ENCODE measurements at places on chromosomes 12 and 14.
A peak's percentile ranks its signal among the peaks of the same experiment; 100 is the strongest.

- no peak for DNase-seq
Measured at GRCh38 chr12:100953677-100954076, 159.1 kb downstream of the ANO4 start.

- DNase-seq = no peak
Measured at GRCh38 chr12:22765421-22766130, 140.6 kb downstream of the ETNK1 start.

- no peak for DNase-seq
Measured at GRCh38 chr14:59147007-59147406, 41.5 kb upstream of the DAAM1 start.

- no peak for DNase-seq
Measured at GRCh38 chr12:68505970-68506369, 104.7 kb upstream of the RAP1B start.

DNA sequence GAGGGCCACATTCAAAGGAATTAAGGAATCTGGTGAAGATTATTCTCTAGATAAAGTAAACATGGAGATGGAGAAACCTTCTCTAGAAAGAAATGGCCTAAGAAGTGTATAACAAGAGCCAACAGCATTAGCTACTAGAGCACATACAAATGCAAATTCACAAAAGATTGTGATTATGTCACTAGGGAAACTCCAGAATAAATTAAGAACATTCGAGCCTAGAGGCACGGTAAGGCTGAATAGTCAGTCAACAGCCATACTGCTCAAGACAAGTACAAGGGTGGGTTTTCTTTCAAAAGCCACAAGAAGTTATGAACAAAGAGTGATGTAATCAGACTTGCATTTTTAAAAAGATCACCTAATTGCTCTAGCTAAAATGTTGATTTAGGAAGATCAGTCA, 25.4 kb downstream of the PPP4R3A start:
- DNase-seq = no peak

- no peak for DNase-seq
Measured at GRCh38 chr12:10554756-10555481, 49.2 kb downstream of the EIF2S3B start.

- no peak for DNase-seq
Measured at GRCh38 chr14:68341411-68342212, 451.3 kb downstream of the ZFP36L1 start.

GRCh38 chr14:73460691-73461127, 2.4 kb upstream of the NUMB start:
- no peak for DNase-seq

GRCh38 chr14:105356927-105357326, 41.4 kb upstream of the TEX22 start:
- no peak for DNase-seq

- DNase-seq = no peak
Measured at GRCh38 chr14:67417633-67418032, 5.7 kb upstream of the PLEK2 start.

- DNase-seq = no peak
Measured at GRCh38 chr14:52863334-52863700, 71.9 kb upstream of the GNPNAT1 start.

DNA sequence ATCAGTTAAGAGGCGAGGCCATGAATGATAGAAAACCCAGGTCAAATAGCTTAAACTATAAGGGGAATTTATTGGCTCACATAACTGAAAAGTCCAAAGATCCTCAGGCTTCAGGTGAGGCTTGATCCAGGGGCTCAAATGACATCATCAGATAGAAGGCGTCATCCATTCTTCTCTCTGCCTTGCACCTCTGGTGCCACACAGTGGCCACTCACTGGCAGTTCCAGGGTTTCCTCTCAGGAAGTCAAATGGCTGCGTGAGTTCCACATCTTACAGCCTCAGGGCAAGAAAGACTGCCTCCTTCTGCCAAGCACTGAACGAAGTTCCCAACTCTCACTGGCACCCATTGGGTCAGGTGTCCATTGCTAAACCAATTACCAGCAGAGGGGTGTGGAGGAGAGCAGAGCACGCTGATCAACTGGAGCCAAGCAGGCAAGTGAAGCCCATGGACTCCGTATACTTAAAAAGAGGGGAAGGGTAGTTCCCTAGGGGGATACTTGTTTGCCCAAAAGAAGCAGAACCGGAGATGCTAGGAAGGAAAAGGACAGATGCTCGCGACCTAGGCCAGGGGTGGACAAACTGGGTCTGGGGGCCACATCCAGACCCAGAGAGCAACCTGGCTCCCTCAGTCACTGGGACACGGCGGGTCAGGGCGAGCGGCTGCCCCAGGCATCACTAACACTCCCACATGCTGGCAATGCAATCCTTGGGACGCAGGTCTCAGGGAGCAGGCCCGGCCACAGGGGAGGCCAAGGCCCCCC, 69.3 kb downstream of the SERPINA3 start:
- DNase-seq = no peak

- DNase-seq = no peak
Measured at GRCh38 chr12:24034160-24034559, 84.7 kb upstream of the SOX5 start.

DNA sequence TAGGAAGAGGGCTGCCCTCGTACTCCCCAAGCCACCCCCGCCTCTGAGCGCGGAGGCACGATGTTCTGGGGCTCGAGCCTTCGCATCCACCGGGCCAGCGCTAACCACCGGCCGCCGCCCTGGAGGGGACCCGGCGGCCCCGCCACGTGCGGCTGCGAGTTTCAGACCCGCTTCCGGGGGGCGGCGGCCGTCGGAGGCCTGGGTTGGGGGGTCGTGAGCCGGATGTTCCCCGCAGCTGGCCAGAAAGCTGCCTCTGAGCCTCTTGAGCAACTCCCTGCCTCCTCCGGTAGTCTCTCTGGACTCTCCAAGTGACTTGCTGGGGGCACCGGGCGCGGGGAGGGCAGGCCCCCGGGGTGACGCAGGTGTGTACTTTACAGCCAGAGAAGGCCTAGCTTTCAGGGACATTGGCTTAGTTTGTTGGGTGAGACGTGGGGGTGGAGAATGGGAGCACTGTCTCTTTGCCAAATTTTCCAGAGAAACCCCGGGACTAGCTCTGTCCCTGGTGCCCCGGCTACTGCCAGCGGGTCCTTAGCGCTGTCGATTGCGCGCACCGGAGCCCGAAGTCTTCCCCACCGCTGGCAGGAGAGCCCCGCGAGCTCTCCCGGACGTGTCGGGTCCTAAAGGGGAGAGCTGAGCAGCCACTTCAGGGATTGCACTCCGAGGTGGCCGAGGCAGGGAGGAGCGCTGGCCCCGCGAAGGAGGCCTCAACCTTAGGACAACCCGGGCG, 15.6 kb downstream of the OTX2 start:
- DNase-seq = no peak

DNA sequence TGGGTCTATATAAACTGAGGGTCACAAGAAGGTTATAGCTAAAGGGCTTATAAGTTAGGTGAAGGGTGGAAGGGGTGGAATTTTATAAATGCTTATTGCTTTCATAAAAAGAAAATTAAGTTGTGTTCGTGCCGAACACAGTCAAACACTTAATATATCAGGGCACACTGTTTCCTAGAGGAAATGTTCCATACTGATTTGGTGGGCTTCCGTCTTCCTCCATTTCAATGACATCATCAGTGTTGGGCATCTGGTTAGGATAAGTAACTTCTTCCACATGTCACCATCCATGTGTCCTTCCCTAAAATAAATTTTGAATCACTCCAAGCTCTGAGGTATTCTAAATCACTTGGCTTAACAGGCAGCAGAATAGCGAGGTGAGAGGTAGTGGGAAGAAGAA, 466.4 kb downstream of the MED13L start:
- no peak for DNase-seq

DNA sequence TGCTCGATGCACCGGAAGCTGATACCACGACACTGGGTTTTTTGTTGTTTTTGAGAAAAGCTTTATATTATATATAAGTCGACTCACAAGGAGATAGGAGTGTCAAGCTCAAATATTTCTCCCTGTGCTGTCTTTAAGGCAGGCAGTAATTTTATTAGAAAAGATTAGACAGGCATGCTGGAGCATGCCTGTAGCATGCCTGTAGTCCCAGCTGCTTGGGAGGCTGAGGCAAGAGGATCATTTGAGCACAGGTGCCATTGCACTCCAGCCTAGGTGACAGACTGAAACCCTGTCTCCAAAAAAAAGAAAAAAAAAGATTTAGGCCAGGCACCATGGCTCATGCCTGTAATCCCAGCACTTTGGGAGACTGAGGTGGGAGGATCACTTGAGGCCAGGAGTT, 51.8 kb downstream of the GNS start:
- no peak for DNase-seq

DNA sequence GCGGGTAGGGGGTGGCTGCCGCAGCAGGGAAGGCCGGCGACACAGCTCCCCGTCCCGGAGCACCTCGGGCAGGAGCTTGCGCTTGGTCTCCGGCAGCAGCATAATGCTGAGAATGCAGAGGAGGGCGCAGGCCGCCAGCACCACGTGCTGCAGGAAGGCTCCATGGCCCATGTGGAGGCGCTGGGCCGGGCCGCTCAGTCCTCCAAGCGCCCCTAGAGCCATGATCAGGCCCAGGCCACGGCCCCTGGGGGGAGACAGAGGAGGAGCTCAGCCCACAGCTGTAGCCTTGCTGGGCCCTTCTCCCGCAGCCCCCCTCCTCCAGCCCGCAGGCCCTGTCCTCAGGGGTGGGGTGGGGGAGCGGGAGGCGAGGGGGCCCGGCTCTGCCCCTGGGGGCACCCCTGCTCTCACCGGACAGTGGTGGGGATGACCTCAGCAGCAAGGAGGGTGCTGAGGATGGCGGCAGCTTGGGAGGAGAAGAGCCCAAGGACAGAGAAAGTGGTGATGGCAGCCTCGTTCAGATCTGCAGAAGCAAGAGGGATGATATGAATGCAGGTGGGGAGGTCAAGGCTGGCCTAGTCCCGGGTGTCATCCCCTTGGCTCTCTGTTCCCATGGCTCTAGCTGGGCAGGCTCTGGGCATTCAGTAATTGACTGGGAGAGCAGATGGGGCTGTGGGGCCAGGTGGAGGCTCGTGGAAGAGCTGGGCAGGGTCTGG, 5.8 kb downstream of the SLC22A17 start:
- no peak for DNase-seq

- DNase-seq = no peak
Measured at GRCh38 chr12:20646239-20646827, 48.8 kb upstream of the SLCO1C1 start.

DNA sequence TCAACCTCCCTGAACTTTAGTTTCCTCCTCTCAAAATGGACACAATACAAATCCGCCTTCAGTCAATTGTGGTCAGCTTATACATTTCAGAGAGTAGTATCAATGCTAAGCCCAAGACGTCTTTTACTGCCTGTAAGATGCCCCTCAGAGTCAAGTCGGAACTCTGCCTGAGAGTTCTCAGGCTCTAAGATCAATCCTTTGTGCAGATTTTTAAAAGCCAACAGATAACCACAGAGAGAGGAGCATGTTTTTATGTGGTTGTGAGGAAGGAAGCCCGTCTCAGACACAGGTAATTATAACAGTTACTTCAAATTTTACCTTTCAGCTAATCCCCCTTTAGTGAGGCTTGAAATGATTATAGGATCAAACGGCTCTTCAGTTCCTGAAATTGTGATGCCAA, 91.6 kb downstream of the HELB start:
- no peak for DNase-seq

GRCh38 chr14:74333909-74334308, 14.4 kb upstream of the VRTN start:
- DNase-seq = no peak

DNA sequence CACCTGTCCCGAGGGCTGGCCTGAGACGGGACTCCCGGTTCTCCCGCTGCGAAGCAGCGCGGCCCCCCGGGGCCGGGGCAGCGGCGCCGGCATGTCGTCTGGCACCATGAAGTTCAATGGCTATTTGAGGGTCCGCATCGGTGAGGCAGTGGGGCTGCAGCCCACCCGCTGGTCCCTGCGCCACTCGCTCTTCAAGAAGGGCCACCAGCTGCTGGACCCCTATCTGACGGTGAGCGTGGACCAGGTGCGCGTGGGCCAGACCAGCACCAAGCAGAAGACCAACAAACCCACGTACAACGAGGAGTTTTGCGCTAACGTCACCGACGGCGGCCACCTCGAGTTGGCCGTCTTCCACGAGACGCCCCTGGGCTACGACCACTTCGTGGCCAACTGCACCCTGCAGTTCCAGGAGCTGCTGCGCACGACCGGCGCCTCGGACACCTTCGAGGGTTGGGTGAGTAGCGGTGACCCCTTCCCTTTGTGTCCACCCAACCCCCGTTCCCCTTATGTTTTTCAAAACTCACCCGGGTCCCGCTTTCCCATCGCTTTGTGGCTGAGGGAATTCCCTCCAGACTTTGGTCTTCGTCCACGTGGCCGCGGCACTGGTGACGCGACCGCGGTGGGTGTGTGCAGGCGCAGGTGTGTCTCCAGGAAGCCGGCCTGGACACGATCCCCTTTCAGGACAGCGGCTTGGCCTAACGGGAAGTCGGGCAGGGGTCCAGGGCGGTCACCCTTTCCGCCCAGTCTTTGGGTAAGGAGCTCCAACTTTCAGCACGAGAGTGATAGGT, 826 bp downstream of the PRKCH start:
- DNase-seq = no peak

- DNase-seq = peak; percentile 87
Measured at GRCh38 chr14:23306412-23307145, at the start of gene BCL2L2. Gene BCL2L2, plus strand, starts transcription at chr14:23306833. Its CDS starts 935 bp downstream, at chr14:23307768.

DNA sequence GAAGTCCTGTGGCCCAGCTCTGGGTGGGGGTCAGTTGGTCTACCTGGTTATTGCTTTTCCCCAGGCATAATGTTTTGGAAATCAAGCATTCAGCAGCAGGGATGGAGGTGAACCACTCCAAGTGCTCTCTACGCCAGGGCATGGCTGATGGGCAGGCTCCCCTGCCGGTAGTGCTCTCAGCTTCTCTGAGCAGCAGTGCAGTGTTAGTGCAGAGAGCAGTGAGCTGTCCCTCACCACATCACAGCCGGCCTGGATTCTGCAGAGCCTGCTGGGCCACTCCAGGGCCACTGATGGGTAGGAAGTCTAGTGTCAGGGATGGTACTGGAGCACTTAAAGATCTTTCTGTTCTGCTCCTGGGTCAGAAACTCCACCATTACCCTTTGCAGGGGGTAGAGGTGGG, 151.1 kb downstream of the CALM1 start:
- DNase-seq = no peak

DNA sequence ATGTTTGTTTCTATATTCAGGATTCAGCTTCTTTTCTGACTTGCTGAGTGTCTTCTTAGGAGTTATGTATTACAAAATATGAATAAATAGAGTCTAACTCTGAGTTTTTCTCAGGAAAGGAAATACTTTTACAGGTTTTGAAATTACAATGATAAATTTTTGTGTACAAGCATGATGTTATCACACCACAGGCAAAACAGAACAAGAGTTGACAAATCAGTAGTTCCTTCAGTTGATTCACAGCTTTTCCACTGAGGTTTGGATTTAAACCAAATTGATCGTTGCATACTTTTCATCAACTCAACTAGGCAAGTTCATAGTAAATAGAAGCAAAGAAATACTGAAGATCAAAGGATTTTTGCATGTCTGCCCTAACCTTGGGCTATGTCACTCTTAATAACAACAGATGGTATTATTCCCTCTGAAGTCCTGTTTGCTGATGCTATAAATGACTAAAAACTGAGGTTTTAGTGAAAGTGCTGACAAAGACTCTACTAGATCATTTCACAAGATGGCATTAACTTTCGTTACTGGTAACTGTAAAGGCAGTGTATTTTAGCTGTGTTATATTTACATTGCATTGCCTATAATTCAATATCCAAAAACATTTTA, 520.2 kb downstream of the FLRT2 start:
- DNase-seq = no peak

Data from nucleus accumbens (tissue), 56 donors.